ENCODE measurements at places on chromosomes 4 and X.
A peak's percentile ranks its signal among the peaks of the same experiment; 100 is the strongest.

- no peak for DNase-seq
Measured at GRCh38 chrX:38890963-38891362, 89.7 kb downstream of the MID1IP1 start.

GRCh38 chr4:71288875-71289274, 49.9 kb upstream of the SLC4A4 start:
- DNase-seq: no peak

GRCh38 chrX:118675966-118676349, 51.4 kb upstream of the IL13RA1 start:
- no peak for DNase-seq

DNA sequence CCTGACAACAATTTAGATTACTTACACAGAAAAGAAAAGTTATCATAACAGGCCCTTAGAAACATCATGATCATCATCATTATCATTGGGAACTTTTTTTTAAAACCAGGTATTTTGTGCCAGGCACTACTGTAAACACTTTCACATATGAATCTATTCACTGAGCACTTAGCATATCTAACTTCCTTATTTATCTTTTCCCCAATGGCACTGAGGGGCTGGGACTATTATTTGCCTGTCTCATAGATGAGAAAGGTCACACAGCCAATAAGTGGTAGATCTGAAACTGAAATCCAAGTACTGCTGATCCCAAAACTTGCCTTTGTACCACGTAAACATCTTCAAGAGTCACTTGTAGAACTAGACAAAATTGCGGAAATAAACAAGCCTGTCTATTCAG, 184.2 kb upstream of the RBPJ start:
- DNase-seq: no peak

DNA sequence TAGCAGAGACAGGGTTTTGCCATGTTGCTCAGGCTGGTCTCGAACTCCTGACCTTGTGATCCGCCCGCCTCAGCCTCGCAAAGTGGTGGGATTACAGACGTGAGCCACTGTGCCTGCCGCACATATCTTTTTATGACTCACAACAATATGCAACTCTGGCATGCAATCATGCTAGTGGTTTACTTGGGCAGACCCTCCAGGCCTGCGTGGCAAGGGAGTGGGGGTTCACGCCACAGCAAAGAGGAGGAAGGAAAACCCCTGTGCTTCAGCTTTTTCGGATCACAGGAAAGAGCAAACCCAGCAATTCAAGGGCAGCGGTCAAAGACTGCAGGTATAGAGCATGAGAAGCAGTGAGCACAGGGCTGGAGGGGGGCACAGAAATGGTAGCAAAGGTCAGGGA, 48.3 kb upstream of the CD99 start:
- no peak for DNase-seq

DNA sequence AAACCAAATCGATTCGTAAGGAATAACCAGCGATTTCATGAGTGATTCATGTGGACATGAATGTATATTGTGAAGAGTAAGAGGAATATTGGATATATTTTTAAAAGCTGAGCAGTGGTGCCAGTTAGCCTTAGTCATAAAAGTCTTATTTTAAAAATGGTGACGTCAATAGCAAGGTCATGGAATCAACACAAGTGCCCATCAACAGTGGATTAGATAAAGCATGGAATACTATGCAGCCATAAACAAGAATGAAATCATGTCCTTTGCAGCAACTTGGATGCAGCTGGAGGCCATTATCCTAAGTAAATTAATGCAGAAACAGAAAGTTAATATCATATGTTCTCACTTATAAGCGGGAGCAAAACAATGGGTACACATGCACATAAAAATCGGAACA, 89.0 kb upstream of the STOX2 start:
- no peak for DNase-seq

DNA sequence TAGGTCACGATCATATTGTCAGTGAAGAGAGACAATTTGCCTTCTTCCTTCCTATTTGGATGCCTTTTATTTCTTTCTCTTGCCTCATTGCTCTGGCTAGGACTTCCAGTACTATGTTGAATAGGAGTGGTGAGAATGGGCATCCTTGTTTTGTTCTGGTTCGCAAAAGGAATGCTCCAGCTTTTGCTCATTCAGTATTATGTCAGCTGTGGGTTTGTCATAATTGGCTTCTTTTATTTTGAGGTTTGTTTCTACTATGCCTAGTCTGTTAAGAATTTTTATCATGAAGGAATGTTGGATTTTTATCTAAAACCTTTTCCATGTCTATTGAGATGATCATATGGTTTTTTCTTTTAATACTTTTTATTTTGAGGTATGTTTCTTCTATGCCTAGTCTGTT, 152.3 kb upstream of the MAD2L1 start:
- DNase-seq: no peak

DNA sequence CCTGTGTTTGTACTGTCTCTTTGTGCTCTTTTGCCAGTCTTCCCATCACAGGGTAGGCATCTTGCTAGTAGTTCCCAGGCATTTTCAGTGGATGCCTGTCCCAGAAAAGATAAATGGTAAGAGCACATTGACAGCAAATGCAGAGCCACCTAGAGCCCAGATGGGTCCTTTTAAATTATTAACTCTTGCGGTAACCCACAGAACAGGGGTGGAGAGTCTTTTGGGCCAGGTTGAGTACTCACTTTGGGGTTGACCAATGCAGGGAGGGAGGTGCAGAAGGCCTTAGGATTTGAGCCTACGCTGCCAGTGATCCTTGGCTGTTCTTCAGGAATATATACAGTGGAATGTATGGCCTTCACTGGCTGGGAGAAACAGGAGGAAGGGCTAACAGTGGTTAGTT, 173.8 kb downstream of the MSN start:
- no peak for DNase-seq

DNA sequence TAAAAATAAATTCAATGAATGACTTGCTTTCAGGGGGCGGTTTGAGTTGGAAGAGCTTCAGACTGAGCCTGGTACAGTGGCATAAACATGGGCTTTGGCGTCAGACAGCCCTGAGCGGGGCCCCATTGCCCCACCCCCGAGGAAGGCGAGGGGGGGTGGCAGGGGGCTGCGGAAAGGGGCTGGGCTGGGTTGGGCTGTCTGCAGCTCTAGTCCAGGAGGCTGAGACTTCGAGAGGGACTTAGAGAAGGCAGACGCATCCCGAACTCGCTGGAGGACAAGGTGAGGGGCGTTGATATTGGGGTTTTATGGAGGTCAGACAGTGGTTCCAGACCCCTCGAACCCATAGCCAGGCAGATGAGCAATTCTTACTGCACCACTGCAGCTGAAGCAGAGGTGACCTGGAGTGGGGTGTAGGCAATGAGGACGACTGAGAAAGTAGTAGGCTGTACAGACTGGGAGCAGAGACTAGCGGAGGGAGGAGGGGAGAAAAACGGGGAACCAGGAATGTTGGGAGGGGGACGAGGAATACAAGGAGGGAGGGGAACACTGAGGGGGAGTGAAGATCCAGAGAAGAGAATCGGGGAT, at the start of gene MAGED2:
Gene MAGED2, plus strand, starts transcription at position 222 of the 585 bp plus-strand sequence. CDS start 1,587 bp downstream, outside the sequence.
- no peak for DNase-seq

DNA sequence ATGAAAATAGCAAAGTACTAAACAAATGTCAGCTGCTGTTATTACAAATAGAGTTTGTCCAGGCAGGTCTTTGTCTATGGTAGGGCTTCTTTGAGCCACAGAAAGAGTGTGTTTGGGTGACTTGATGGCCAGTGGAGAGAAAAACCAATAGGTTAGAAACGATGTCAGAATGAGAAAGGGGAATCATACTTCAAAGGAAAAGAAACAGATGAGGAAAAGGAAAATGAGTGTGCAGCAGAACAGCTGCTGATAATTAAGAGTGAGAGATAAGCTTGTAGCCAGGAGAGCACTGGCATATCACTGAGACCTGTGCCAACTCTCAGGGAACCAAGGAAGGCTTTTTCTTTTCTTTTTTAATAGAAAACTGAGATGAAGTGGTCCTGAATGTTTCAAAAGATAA, 257.2 kb downstream of the ARHGAP24 start:
- no peak for DNase-seq

GRCh38 chrX:152637649-152638442, at the start of gene GABRQ:
GABRQ (plus strand) TSS chrX:152637895; CDS start chrX:152638203, 308 bp downstream.
- no peak for DNase-seq

DNA sequence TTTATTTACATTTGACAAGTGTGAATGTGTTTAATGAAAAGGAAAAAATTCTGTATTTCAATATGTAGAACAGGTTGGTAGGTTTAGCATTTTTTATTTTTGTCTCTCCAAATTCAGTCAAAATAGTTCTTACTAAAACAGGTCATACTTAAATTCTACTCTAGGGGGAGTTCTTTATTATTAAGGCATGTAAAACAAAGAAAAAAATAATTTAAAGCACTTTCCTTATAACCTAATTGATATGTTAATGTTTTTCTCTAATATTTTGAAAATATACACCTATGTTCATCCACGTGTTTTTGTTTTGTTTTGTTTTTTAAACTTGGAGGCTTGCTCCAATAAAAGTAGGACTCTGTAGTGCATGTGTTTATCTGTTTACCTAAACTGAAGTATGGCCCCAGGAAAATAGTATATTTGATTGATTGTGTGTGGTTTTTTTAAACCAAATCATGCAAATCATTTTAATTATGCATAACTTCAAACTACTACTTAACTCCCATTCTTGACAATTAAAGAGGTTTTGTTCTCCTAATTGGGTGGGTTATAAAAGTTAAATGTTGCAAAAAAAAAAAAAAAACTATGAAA, 562.7 kb downstream of the RPA4 start:
- no peak for DNase-seq

DNA sequence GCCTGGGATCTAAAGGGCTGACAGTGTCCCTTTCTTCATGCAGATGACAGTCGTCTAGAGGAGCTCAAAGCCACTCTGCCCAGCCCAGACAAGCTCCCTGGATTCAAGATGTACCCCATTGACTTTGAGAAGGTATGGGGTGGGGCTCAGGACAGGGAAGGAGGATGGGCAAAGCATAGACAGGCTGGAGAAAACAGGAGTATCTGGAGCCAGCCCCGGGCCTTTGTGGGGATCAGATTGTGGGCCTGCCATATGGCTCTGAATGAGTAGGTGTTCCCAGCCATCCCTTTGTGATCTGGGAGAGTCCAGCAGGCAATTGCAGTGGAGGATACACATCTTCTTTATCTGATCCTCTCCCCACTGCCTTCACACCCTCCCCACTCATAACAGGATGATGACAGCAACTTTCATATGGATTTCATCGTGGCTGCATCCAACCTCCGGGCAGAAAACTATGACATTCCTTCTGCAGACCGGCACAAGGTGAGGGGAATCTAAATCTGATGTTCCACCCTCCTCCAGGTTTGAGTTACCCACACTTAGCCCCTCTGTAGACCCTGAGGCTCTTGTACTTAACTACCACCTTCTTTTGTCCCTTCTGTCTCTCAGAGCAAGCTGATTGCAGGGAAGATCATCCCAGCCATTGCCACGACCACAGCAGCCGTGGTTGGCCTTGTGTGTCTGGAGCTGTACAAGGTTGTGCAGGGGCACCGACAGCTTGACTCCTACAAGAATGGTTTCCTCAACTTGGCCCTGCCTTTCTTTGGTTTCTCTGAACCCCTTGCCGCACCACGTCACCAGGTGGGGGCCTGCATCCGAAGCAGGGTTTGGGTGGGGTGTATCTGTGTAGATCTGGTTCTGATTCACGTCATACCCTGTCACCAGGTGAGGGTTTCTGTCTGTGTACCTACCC, 5.8 kb upstream of the CDK16 start:
- no peak for DNase-seq

DNA sequence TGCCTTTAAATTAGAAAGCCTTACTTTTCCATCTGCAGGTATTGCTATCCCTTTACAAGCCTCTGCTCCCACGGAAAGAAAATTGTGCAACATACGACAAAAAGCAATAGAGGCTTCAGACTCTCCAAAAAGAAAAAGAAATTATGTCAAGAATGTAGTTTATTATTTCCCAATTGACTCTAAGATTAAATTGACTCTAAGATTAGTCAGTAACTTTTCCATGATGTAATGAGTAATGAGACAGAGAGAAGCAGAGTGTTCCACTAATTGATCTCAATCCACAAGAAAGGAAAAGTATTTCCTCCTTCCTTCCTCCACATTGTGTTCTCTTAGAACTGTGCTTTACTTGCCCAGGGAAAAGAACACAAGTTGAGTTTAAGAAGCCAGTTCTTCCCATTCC, 345.7 kb upstream of the HS3ST1 start:
- DNase-seq: no peak

GRCh38 chrX:136214551-136214950, 36.6 kb downstream of the MAP7D3 start:
- no peak for DNase-seq

GRCh38 chr4:114659386-114660008, 60.9 kb downstream of the UGT8 start:
- DNase-seq: no peak

- peak; percentile 47 for DNase-seq
Measured at GRCh38 chr4:8642651-8643321, 50.2 kb downstream of the CPZ start.

DNA sequence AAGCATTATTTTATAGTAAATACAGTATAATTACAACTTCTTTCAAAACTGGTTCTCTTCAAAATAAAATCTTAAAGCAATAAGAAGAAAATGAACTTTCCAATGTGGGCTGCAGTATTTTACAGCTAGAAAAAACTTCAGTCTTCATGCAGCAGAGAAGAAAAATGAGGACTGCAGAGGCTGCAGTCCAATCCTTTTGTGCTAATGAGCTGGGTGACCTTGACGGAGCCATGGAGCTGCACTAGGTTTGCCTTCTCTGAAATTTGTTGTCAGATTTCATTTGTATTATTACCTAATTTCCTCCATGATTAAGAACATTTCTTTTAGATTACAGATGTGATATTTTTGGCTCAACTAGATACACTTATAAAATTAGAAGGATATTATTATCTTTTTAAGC, 245.2 kb upstream of the ADAMTS3 start:
- DNase-seq: no peak

GRCh38 chr4:151417766-151418376, 8.9 kb downstream of the FHIP1A start:
- DNase-seq: no peak

DNA sequence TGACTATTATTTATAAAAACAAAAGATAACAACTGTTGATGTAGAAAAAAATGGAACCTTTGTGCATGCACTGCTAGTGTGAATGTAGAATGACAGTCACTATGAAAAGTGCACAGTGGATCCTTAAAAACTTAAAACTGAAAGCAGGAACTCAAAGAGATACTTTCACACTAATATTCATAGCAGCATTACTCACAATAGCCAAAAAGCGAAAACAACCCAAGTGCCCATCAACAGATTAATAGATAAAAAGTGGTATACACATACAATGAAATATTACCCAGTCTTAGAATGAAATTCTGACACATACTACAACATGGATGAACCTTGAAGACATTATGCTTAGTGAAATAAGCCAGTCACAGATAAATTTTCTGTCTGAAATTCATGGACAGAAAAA, 23.8 kb downstream of the CENPC start:
- no peak for DNase-seq

- no peak for DNase-seq
Measured at GRCh38 chr4:14867847-14868246, 134.4 kb upstream of the CPEB2 start.

GRCh38 chr4:169770416-169770815, 12.7 kb upstream of the HPF1 start:
- no peak for DNase-seq

- no peak for DNase-seq
Measured at GRCh38 chr4:141340458-141340857, 119.8 kb downstream of the ZNF330 start.

- DNase-seq: no peak
Measured at GRCh38 chr4:139732991-139733570, 67.5 kb downstream of the MGST2 start.

Measured in ascending aorta (tissue), 2 donors.